CD4-positive, alpha-beta T cell treated with Interleukin-6 for 4 hours (primary cell): ENCODE measurements at places on chromosomes 6 and 20.

DNA sequence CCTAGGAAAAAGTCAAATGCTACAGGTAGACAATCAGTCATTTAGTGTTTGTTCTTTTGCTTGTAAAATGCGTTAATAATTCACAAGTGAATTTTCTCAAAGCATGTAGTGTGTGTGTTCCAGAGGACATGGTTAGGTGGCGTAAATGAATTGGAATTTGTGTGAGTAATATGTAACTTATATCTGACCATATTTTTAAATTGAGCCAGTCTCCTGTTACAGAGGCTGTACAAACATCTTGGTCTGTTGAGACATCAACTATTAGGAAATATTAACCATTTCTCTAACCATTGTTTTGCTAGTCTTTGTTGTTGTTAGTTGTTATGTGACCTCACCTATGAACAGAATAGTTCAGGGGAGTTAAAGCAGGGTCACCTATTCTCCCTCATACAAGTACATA, 22.7 kb downstream of the MCM8 start:
- no peak for DNase-seq

DNA sequence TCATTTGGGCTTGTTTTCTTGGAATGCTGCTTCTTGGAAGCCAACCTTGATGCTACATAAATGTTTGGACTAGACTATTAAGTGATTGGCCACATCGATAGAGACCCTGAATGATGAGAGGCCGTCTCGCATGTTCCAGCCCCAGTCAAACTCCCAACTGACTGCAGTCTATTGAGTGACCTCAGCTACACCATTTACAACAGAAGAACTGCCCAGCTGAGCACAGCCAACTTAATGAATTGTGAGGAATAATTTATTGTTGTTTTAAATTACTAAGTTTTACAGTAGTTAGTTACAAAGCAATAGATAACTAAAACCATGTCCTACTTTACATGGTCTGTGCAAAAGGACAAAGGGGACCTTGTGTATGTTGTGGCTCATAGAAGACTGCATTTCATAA, 63.0 kb downstream of the PLCB4 start:
- no peak for DNase-seq

DNA sequence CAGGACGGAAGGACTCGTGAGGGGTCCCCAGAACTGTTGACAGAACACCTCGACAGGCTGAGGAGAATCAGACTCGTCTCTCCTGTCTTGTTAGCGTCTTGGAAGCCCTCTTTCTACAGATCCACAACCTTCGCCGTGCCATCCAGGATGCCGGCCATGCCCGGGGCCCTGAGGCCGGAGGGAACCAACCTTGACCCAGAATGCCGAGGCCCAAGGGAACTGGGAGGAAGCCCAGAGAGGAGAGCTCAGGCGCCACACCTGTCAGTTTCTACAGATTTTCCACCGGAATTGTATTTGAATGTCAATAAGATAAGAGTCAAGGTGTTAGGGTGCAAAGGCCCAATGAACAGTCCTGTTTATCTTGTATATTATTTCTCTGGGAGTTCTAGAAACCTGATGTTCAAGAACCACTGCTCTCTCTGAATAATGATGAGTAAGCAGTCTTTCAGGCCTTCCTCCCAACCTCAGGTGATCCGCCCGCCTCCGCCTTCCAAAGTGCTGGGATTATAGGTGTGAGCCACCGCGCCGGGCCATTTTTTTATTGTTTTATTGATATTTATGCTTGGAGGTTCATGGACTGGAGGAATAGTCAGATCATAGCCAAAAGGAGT, 799 bp upstream of the ME1 start:
- DNase-seq = no peak

DNA sequence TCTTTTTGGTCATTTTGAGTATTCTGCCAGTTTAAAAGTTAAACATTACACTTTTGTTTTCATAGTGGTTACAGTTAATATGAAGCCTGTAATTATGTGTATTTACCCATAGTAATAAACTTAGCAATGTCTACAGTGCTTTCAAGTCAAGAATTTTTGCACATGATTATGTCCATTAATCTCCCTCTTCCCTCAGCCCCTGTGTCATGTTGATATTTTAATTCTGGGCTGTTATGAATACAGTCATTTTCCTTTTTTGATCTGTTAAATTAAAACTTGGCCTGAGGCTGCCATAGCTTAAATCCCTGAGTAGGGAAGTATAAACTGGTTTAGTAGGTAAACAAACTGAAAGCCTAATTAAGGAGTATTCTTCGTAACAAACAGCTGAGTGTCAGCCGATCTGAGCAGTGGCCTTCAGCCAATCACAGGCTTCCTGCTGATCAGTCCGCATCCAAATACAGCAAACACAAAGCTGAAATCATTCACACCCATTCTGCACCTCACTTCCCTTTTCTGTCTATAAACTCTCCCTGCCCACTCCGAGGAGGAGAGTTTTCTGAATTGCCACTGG, 9.5 kb upstream of the SFT2D1 start:
- no peak for DNase-seq

- peak; percentile 68 for DNase-seq
Observed at GRCh38 chr6:524803-525202, 132.1 kb downstream of the HUS1B start.

DNA sequence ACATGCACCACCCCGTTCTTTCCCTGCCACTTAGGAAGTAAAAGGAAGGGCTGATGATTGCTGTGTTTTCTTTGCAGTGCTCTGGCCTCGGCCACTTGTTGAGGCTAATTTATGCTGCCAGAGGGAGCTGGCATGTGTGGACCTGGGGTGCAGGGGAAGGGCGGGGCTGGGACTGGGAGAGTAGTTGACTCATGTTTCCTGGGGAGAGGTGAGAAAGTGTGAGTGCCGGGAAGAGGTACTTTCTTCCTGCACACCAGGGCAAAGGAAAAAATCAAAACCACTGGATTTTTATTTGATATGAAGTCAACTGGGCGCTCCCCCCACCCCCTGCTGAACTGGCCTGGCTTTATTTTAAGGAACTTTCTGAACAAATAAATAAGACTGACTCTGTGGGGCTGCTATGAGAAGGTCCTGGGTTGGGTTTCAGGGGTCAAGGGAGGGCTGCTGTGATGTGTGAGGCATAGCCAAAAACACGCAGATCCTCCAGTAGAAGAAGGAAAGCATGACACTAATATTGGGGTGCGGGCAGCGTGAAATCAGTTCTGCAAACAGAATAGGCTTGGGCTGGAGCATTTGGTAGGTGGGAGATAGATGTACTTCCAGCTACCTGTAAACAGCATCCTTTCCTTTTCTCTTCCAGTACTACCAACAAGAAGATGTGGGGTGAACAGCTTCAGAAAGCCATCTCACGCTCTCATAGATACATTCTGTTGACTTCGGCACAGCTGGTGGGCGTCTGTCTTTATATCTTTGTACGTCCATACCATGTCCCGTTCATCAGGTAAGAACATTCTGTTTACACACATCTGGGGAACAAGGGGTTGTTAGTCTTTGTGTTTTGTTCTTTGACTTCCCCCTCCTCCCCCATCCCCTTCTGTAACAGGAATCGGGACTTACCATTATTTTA, 87.5 kb downstream of the SYNJ2 start:
- DNase-seq = no peak

DNA sequence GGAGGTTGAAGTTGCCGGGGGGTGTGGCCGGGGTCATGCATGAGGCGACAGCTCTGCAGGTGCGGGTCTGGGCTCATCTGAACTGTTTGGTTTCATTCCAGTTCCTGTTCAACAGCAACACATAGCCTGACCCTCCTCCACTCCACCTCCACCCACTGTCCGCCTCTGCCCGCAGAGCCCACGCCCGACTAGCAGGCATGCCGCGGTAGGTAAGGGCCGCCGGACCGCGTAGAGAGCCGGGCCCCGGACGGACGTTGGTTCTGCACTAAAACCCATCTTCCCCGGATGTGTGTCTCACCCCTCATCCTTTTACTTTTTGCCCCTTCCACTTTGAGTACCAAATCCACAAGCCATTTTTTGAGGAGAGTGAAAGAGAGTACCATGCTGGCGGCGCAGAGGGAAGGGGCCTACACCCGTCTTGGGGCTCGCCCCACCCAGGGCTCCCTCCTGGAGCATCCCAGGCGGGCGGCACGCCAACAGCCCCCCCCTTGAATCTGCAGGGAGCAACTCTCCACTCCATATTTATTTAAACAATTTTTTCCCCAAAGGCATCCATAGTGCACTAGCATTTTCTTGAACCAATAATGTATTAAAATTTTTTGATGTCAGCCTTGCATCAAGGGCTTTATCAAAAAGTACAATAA, 72.5 kb downstream of the PTPN1 start:
- no peak for DNase-seq

DNA sequence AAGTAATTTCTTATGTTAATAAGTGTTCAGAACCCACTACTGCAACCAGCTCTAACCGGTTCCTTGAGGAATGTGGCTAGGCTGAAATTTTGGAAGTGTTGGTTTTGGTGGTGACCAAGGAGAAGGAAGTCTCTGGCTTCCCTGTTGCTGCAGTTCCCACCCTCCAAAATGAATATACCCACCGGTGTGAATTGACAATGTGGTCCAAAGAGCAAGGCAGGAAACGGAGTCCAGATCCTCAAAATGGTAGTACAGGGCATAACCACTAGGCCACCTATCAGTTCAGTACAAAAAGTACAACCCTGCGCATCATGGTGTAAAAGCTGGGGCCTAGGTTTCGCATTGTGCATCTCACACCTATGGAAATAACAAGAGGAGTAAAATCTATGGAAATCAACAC, 2.8 kb downstream of the ADNP start:
- no peak for DNase-seq

GRCh38 chr6:116254297-116255056, 602 bp upstream of the TSPYL4 start:
- no peak for DNase-seq

- no peak for DNase-seq
Observed at GRCh38 chr20:3696200-3696599, 14.4 kb upstream of the ADAM33 start.

DNA sequence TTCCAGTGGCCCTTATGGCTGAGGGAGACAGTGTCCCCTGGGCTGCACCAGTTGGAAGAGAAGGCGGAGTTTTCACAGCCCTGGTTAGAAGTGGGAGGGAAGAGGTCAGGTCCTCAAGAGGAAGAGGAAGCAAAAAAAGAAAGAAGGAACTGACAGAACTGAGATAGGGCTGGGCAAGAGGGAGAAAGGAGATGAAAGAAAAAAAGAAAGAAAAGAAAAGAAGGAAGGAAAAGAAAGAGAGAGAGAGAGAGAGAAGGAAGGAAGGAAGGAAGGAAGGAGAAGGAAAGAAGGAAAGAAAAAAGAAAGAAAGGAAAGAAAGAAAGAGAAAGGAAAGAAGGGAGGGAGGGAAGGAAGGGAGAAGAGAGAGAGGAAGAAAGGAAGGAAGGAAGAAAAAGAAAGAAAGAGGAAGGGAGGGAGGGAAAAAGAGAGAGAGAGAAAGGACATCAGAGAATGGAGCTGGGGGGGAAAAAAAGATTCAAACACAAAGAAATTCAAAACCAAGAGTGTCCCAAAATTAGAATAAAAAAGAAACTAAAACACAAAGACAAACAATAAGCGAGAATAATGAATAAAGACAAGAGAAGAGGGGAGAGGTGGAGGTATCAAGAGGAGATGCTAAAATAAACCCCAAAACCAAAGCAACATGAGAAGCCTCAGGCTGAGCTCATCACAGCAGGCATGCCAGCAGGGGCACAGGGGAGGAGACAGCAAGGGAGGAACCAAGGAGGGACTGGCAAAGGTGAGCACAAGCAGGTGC, 5.3 kb upstream of the FUCA2 start:
- no peak for DNase-seq

GRCh38 chr6:104227508-104227907, 632.2 kb downstream of the HACE1 start:
- no peak for DNase-seq

DNA sequence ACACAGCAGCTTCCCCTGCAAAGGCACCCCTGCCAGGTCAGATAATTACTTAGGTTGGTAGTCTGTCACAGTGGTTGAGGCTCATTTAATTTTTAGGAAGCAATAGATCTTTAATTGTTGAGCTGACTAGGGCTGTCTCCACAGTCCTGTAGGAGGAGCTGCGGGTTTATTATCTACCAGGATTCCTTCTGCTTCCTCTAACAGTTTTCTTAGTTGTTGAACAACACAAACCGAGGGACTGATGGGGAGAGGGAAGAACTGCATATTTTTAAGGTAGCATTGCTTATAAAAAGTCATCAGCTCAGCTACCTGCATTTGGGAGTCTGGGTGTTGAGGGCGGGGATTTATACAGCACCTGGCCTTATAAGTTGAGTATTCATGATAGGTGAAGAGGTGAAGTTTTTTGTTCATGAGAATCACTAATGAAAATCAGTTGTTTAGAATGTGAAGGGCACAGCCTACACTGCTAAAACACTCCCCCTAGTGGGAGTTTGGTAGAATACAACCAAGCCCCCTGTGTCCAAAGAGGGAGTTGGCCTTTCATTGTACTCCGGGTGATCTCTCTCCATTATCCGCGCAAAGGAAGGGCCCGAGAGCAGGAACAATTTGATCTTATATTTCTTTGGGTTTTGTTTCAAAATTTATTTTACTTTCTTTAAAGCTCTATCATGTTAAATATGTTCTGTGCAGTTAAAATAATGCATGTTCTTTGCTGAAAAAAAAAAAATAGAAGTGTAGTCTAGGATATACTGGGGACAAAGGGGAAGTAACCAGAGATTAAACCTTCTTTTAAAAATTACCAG, 69.6 kb downstream of the SSR1 start:
- peak; percentile 55 for DNase-seq

- DNase-seq = peak; percentile 76
Observed at GRCh38 chr6:107730106-107730505, 94.0 kb downstream of the SCML4 start.

DNA sequence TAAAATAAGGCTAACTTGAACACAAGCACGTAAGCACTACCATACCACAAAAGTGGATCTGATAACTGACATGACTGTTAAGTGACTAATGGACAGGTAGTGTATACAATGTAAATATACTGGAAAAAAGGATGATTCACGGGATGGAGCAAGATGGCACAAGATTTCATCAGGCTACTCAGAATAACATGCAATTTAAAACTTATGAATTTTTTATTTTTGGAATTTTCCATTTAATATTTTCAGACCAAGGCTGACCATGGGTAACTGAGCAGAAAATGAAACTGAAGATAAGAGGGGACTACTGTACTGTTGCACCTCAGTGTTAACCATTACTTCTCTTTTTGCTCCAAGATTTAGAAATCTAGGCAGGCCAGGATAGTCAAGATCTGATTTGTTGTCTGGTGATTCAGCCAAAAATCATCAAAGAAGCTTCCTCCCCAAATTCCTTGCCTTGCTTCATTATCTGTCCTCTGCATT, 45.4 kb downstream of the TPBG start:
- no peak for DNase-seq

DNA sequence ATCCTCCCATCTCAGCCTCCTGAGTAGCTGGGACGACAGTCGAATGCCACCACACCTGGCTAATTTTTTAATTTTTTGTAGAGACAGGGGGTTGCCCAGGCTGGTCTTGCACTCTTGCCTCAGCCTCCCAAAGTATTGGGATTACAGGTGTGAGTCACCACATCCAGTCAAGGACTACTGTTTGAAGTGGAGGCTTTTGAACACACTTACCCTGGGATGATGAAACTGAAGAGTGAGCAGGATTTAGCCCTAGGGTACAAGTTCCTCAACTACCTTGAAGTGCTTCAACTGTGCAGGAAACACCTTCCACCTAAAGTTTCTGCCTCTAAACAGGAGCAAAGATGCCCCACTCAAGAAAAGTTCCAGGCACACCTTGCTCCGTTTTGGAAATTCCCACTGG, 15.7 kb upstream of the PARD6B start:
- no peak for DNase-seq
